Thoracic aorta (tissue), 2 donors: ENCODE measurements at places on chromosomes 3 and 15.

DNA sequence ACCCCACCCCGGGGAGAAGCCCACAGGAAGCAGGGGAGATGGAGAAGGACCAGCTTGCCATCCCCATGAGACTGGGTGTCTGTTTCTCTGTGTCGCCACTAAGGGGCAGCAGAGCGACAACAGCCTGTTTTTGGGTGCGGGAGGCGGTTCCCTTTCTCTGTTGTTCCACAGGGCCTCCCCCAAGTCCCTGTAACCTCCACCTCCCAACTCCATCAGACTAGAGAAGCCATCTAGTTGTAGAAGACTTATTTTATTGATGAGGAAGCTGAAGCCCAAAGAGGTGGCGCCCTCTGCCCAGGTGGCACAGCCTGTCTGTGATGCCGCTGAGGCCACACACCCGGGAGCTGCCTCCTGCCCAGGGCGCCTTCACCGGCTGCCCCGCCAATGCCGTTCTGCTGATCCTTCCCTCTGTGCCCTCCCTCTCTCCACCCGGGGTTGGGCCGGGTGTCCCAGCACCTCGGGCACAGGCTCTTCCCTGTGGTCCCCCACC lies 3.9 kb upstream of the CCDC9B start:
- no peak for DNase-seq

DNA sequence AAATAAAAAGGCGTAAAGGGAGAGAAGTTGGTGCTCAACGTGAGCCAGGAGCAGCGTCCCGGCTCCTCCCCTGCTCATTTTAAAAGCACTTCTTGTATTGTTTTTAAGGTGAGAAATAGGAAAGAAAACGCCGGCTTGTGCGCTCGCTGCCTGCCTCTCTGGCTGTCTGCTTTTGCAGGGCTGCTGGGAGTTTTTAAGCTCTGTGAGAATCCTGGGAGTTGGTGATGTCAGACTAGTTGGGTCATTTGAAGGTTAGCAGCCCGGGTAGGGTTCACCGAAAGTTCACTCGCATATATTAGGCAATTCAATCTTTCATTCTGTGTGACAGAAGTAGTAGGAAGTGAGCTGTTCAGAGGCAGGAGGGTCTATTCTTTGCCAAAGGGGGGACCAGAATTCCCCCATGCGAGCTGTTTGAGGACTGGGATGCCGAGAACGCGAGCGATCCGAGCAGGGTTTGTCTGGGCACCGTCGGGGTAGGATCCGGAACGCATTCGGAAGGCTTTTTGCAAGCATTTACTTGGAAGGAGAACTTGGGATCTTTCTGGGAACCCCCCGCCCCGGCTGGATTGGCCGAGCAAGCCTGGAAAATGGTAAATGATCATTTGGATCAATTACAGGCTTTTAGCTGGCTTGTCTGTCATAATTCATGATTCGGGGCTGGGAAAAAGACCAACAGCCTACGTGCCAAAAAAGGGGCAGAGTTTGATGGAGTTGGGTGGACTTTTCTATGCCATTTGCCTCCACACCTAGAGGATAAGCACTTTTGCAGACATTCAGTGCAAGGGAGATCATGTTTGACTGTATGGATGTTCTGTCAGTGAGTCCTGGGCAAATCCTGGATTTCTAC lies at the start of gene RARB:
TSS of gene RARB (plus strand) at position 322 of the 847 bp plus-strand sequence. CDS start at position 791, 469 bp downstream.
- DNase-seq = peak; percentile 21

- no peak for DNase-seq
These were observed 299.6 kb downstream of the THSD4 start for GRCh38 chr15:71414853-71415252.

- DNase-seq = no peak
These were observed 17.5 kb downstream of the HDC start for GRCh38 chr15:50247819-50248655.

DNA sequence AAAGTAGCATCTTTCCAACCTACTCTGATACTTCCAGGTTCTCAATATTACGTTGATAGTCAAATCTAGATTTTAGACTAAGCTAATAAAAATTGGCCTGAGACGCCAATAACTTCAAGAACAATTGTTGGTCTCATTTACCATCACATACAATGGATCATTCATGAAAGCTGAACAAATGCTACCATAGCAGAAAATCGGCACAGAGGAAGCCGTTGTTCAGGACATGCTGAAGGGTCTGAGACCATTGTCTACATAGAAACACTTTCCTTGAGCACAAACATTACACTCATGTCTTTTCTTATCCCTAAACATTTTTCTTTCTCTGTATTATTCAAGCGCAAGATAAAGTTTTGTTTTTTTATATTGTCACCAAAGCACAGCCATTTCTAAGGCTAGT lies 37.2 kb upstream of the FHIT start:
- DNase-seq = no peak
